HFFc6 (cell line): ENCODE measurements at places on chromosomes 11 and 22. TPM values are rescaled to one million over a fixed set of nuclear protein-coding genes. Genes with fewer than 3 reads are reported as not detected.

Gene CDC42EP2
- 23.0 to 30.3 TPM (median 23.7 TPM) in 3 replicates for total RNA-seq

Gene VSIG10L2
- total RNA-seq, result not detected in 3 replicates

Gene CATSPER1
- total RNA-seq, result 2.6 to 3.8 TPM (median 2.7 TPM) in 3 replicates

Gene UBQLN3
- not detected in 3 replicates for total RNA-seq

Gene TALDO1
- 232 to 335 TPM (median 245 TPM) in 3 replicates for total RNA-seq

Gene SEPTIN3
- not detected in 2 replicates for total RNA-seq

Gene PGM2L1
- total RNA-seq, result 1.4 to 3.5 TPM (median 2.8 TPM) in 3 replicates

Gene SLC16A8
- total RNA-seq, result not detected in 3 replicates

Gene PSMC3
- 180 and 238 TPM in 2 replicates for total RNA-seq

DNA sequence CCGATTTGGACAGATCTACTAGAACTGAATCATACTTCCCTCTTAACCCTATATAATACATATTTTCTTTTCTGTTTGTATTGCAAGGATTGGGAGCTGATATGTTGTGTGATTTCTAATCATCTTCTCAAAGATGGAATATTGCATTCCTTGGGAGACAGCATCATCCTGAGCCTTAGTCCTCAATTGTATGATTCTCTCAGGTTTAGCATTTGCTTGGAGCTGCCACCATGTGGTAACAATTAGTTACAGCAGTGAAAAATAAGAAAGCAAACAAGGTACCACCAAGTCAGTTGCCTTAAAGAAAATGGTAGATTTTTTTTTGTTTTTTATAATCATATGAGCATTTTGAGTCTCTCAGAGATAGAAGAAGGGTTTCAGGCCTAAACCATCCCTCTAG lies 11.9 kb downstream of the SNX19 start:
- DNase-seq, result no peak

DNA sequence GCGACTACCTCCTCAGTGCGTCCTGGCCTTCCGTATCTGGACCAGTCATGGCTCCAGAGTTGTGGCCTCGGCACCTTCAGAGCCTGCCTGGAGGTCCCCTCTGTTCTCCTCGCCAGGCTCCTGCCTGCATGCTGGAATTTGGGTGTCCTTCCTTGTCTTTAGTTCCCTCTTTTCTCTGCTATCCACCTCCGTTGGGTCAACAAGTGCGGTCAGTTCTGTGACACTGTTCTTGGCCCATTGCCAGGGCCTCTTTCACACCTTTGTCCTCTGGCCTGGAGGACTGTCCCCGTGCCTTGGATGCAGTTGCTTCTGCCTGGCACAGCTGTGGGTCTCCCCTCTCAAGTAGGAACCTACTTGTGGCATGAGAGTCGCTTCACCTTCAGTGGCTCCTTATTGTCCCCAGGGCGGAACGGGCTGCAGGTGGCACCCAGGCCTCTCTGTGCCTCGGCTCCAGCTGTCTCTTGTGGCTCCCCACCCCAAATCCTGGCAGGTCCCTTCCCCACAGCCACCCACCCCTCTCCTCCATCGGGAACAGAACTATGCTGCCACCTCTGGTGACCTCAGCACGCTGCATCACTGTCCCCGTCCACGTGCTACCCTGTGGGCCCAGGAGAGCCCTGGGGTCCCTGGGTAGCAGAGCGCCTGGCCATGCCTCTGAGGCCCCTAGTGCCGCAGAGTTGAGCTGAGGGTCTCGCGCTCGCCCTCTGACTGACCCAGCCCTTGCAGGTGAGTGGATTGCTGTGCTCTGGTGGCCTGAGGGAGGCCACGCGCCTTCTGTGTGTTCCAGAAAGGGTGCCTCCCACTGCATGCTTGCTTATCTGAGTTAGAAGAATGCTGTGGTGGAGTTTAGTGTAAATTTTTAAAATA lies 4.7 kb downstream of the DGCR8 start:
- no peak for DNase-seq

DNA sequence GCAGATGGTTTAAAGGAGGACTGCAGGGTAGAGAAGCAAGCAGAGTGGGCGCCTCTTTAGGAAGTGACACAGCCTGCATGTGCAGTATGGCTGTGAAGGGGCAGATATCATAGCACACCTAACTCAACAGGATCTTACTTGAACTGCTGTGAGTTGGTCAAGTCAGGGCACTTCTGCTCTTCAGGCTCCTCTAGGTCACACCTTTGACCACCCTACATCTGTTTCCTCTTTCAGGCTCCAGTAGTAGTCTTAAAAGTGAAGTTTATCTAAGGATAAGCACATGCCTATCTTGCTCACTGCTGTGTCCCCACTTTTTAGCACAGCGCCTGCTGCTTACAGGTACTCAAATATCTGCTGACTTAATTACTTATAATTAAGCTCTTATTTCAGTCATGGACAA lies 6.5 kb downstream of the MRPL16 start:
- no peak for DNase-seq

DNA sequence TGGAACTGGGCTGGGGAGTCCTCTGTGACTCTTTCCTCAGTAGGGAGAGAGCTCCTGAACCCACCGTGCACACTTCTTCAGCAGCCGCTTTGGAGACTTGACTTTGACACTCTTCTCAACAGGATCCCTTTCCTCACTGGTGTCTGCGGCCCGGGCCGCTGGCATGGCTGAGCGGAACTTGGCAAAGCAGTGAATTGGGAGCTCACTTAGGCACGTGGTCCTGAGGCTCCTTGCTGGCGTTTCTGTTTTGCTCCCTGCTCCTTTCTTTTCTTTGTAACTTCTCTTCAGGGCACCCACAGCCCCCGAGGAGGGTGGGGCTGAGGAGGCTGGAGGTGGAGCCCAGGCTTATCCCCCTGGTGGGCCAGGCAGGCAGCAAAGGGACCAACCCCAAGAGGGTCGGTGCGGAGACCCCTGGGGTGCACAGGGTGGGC lies 8.4 kb upstream of the KCNQ1OT1 start:
- DNase-seq, result no peak

GRCh38 chr22:47356511-47357011 lies 594.1 kb downstream of the TBC1D22A start:
- DNase-seq, result no peak

GRCh38 chr11:99176430-99176829 lies 155.7 kb downstream of the CNTN5 start:
- DNase-seq, result no peak

DNA sequence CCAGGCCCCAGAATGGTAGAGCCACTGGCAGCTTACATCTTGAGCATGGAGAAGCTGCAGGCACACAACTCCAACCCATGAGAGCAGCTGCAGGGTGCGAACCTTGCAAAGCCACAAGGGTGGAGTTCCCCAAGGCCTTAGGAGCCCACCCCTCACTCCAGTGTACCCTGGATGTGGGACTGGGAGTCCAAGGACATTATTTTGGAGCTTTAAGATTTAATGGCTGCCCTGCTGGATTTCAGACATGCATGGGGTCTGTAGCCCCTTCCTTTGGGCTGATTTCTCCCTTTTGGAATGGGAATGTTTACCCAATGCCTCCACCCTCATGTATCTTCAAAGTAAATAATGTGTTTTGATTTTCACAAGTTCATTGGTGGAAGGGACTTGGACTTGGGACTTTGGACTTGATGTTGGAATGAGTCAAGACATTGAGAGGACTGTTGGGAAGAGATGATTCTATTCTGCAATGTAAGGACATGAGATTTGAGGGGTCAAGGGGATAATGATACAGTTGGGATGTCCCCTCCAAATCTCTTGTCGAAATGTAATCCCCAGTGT lies 1.1 kb upstream of the KRTAP5-7 start:
- DNase-seq, result no peak

DNA sequence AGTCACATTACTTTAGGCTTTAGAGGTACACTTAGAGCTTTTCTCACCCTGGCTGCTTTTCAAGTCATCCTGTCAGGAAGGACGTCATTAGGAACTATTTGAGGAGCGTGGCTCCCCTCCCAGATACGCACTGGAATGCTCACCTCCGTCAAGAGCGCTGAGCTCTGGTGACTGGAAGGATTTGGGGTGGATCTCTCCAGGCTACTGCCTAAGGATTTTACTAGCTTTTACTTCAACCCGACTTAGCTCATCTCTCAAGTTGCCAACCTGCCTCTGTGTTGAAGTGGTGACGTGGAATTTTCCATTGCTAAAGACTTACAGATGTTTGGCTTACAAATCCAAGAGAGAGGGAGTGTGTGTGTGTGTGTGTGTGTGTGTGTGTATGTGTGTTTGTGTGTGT lies 355.3 kb upstream of the CCDC90B start:
- DNase-seq, result peak; percentile 1

- DNase-seq, result peak; percentile 52
These were observed at the start of gene CASP4 for GRCh38 chr11:104968355-104968855. TSS of gene CASP4 (minus strand) at chr11:104968574. CDS start at chr11:104968525, 49 bp downstream.

DNA sequence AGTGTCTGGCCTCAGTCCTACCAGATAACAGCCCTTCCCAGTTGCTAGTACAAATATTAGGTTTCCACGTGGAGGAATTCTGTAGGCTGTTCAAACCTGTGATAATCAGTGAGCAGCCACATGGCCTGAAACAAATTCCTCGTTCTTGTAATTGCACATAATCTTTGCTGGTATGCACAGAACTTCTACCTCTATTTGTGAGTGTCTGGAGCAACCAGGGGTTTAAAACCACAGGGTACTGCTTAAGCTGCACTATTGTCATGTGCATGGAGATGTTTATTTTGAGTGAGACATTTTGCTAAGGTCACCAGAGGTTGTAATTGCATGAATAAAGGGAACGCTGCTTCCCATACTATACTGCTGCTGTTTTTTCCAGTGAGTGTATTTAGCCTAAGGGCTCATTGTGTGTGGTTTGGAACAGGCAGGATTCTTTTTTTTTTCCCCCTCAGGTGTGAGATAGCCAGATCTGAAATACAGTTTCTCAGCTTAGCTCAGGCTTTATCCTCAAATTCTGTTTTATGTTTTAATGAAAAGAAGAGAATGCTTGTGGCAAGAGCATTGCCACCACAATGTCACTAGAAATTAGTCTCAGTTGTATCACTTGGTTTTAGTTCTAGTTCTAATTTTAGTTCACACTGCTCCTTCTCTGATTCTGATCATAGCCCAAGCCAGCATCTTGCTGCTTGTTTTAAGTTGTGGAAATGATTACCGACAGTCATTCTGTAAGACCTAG lies 60.5 kb downstream of the CYB5R2 start:
- no peak for DNase-seq

DNA sequence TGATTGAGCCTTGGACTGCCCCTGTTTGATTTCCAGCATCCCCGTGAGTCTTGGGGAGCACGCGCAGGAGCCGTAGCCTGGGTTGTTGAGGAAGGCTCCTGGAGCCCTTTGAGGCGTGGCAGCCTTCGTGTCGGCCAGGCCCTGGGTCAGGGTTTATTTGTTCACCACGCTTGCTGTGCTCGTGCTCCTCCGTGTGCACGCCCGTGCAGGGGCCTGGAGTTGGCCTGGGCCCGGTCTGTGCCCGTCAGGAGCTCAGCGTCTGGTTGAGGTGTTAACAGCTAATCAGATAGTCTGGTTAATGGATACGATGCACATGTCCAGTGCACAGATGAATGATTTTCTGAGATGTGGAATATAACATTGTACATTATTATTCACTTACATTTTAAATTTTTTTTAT lies 8.0 kb downstream of the IGHMBP2 start:
- no peak for DNase-seq

- DNase-seq, result no peak
These were observed 4.0 kb downstream of the APOL4 start for GRCh38 chr22:36197514-36198146.

DNA sequence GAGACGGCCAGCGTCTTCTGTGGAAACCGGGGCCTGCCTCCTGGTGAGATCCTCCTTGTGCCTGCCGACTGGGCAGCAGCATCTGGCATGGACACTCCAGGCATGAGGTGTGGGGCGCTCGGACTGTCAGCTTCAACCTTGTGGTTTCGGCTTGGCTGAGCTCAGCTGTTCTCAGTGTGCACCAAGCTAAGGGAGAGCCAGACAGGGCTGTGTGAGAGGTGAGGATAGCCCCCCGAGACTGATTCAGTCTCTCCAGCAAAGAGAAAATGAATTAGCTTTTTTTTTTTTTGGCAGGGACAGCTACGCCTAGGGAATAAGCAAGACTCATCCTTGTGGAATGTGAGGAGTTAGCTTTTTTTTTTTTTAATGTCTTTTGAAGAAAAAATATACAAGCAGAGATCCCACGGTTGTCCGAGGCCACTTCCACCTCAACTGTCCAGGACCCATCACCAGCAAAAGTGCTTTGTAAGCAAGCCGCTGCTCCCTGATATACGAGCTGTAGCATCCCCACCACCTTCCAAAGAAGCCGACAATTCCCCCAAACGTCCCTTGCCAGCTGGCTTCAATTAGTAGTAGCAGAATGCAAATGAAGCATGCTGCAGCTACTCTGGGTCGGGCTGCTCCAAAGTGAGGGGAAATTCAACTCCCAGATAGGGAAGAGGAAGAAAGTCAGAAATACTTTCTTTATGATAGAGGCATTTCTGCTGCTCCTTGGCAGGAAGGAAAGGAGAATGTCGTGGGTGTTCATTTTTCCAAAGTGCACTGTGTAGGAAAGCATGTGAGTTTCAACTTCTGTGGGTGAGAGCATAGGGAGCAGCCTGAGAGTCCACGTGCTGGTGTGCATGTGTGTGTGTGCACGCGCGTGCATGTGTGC lies 9.7 kb upstream of the THY1 start:
- peak; percentile 61 for DNase-seq

DNA sequence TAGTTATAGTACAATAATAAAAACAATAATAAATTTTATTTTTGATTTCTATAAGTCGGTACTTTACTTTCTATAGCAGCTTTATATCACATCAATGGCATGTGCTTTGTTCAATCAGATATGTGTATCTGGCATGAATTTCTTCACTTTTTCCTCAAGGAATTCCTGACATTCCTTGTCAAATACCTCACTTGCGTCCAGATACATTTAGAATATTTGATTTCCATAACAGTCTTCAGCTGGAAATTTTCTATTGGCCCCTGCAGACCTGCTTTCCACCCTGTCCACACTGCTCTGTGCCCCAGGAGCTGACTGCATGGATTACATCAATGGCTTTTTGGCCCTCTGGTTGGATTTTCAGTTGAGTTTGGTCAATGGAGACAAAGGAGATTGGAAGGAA lies 93.2 kb downstream of the FAR1 start:
- DNase-seq, result peak; percentile 32

GRCh38 chr22:17612057-17612456 lies 16.5 kb downstream of the ATP6V1E1 start:
- no peak for DNase-seq

DNA sequence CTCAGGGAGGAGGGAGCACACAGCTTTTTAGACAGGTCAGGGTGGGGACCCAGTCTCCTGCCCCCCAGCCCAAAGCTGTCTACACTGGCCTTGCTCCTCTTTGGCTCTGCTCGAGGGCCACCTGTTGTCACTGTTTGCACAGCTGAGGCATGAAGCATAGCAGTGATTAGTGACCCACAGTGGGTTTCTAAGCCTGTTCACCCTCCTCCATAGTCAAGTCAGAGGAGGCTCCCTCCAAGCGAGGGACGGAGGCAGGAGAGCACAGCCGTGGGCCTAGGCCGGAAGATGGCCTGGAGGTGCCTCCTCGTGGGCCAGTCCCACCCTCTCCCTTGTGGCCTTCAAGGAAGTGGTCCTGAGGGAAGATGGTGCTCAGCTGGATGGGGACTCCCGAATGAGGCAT lies 241.1 kb downstream of the GRIK4 start:
- DNase-seq, result no peak

DNA sequence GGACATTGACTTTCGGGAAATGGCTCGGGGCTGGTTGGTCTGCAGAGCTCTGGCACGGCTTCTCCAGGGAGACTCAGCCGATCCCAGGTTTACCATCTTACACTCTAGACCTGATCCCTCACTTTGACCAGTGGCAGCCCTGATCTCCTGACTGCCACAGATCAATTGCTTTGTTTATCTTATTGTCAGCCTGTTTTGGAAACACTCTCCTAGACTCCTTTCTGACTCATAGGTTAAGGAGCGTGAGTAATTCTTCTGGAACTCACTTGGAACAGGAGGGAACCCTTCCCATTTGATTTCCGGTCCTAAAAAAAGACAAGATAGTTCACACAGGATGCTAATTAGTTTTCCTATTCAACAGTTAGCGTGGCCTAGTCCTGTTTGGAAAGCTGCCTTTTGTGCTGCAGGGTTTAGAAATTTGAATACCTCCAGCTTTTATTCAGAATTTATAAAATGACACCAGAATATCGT lies 16.0 kb upstream of the BMAL1 start:
- DNase-seq, result peak; percentile 89
